Activated B cell treated with CpG ODN at 0.5 μM for 24 hours (primary cell): ENCODE measurements at places on chromosomes 11 and 22. TPM values are rescaled to one million over a fixed set of nuclear protein-coding genes. Genes with fewer than 3 reads are reported as not detected.

DNA sequence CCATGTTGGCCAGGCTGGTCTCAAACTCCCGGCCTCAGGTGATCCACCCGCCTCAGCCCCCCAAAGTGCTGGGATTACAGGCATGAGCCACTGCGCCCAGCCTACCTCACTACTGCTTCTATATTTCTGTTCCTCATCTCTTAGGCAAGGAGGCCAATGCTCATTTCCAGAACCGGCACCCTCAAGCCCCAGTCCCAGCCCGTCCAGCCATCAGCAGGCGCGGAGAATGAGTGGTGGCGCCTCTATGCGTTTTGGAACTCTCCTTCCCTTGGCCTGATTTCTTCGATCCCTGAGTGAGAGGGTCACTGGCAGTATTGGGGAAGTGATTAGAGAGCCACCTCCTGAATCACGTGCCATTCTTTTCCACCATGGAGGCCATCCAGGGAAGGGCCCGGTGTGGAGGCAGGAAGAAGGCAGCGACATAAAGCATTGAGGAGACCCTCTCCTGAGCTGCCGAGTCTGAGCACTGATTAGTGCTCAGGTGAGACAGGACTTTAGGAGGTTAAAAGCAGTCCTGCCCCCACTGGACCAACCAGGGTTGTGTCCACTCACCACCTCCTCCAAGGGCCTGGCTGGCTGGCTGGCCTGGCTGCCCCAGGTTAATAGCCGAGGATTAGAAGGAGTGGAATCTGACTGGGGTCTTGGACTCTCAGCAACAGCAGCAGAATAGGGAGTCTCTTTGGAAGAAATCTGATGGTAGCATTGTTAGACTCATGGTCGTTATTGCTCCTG is 8.7 kb downstream of the GRIK4 start:
- DNase-seq, result no peak

DNA sequence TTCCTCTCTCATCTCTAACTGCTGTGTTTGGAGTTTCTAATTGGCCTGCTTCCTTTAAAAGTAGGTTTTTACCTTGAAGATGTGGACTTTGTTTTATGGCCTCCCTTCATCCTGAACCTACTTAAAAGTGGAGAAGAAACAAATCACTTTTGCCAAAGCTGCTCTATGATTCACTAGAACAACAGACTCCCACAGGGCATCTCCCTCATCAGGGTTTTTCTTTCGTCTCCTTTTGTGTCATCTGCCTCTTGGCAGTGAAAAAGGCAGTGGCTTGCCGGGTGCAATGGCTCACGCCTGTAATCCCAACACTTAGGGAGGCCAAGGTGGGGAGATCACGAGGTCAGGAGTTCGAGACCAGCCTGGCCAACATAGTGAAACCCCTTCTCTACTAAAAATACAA is 186.6 kb upstream of the MTNR1B start:
- no peak for DNase-seq

DNA sequence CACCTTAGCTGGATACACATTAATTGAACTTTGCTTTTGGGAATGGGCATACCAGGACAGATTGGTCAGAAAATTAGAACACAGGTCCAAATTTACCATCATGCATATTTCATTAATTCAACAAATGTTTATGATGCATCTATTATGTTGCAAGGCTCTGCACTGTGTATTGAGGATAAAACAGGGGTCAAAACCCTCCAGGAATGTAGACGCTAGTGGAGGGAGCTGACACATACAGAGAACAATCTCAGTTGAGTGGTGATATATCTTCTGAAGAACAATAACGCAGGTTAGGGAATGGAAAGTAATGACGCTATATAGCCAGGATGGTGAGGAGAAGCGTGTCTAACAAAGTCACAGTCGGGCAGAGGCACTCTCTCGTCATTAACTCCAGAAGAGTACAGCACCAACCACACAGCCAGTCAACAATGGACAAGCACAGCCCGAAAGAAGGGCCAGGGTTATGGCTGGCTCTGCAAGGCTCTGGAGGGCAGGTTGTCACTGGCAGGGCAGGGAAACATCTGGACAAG is 3.8 kb downstream of the FLI1 start:
- no peak for DNase-seq

GRCh38 chr22:42492323-42492690 is 27.3 kb downstream of the RRP7A start:
- DNase-seq, result no peak

- no peak for DNase-seq
These were observed 7.9 kb downstream of the CSRP3 start for GRCh38 chr11:19193916-19194315.

- DNase-seq, result no peak
These were observed 786 bp downstream of the CAPN1 start for GRCh38 chr11:65182258-65183170.

DNA sequence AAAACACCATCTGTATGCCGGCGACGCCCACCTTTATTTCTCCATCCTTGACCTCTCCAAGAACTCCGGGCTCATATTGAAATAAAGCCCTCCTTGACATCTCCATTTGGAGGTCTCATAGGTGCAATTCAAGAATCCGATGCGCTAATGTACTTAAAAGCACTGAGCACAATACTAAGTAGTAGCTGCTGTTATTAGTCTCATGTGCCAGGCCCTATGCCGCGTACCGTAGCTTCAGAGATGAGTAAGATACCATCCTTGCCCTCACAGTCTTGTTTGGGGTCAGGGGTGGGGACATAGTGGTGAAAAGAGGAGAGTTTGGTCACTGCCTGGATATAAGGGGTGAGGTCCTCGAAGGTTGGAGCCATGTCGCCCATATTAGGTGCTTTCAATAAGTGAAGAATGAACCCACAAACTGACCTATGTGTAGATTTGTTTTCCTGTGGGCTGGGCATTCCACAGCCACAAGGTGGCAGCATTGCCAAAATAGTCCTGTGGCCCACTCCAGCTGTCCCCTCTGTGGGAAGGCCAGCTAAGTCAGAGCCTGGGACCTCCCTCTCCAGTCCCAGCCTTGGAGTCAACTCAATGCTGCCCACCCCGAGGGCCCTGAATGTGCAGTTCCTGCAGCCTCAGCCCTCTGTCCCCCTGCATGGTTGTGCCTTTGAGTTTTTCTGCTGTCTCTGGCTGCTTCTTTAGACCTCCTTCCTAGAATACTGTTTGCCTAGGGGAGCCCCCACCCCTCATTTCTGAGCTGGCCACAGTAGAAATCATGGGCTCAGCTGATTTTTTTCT is 6.5 kb downstream of the DCPS start:
- DNase-seq, result peak; percentile 35

DNA sequence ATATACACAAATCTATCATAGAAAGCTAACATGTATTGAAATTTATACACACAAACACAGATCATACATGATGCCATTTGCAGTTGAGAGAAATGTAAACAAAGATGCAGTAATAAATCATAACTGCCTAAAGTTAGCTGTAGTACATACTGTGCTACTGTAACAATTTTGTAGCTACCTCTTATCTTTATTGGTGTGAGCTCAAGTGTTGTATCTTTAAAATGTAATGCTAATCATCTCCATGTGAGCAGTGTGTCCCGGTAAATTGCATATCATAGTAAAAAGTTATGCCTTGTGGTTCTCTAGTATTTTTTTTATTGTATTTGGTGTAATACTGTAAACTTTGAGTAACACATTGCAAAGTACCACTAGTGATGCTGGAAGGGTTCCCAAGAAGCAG is 16.8 kb upstream of the PITPNB start:
- no peak for DNase-seq

DNA sequence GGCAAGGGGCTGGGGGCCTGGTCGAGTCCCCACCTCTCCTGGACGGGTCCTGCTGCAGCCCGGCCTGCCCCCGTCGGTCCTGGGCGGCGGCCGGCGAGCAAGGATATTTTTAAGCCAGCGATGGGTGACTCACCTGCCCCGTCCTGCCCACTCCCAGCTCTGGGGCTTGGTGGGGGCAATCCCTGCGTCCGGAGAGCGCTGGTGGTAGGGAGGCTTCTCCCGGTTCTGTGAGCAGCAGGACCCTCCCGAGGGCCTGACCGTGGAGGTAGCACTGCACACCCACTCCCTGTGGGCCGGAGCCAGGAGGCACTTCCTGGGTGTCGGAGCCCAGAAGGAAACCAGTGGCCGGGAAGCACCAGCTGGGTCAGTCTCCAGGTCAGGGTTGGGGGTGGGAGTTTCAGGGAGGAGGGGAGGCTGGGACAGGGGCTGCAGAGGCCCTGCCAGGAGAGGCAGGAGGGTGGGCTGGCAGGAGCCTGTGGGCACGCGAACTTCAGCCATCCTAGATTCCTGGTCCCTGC is 467 bp downstream of the EPS8L2 start:
- no peak for DNase-seq

- DNase-seq, result peak; percentile 50
These were observed 78.9 kb downstream of the FLI1 start for GRCh38 chr11:128772814-128773213.

GRCh38 chr11:84865257-84865656 is 761.9 kb downstream of the DLG2 start:
- no peak for DNase-seq

- no peak for DNase-seq
These were observed 234.3 kb upstream of the TENM4 start for GRCh38 chr11:79675081-79675480.

- no peak for DNase-seq
These were observed 1.9 kb upstream of the KDM2A start for GRCh38 chr11:67117176-67117575.

- no peak for DNase-seq
These were observed 56.6 kb downstream of the LMO2 start for GRCh38 chr11:33835143-33835878.

- peak; percentile 64 for DNase-seq
These were observed 4.3 kb upstream of the AMPD3 start for GRCh38 chr11:10450462-10451425.

- no peak for DNase-seq
These were observed 615 bp downstream of the POLD4 start for GRCh38 chr11:67352546-67353316.

- no peak for DNase-seq
These were observed 35.1 kb upstream of the WNT11 start for GRCh38 chr11:76241243-76242000.

DNA sequence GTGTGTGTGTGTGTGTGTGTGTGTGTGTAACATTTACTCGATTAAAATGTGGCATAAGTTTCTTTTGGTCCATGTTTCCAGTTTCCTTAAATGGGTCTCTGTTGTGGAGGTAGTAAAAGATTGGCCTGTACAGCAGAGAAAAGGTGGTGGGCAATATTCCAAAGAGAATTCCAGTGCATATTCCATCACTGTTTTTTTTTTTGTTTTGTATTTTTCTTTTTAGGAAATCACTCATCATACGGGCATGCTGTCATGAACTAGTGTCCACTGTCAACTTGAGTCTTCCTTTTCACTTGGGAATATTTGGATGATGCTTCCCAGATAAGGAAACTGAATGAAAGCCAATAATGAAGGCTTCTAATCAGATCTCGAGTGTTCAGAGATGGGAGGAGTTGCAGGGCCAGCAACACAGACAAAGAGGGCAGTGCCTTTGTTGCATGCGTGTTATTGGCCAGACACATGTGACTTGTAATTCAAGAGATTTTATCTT is 95.2 kb upstream of the PDGFD start:
- DNase-seq, result no peak

DNA sequence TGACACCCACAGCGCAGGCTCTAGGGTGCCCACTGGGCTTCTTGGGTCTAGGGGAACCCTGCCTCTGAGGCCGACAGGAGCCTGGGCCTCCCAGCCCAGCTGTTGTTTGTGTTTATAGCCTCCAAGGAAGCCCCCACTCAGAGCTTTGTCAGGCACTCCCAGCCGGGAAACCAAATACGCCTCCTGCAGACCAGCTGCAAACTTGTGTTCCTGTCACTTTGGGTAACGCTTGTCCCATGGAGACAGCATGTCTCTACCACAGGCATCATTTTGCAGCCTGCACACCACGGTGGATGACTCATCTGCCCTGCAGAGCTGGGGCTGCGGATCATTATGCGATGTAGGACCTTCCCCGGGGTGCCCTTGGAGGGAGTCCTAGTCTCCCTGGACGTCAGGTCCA is 40.6 kb upstream of the CRYBB3 start:
- DNase-seq, result no peak

DNA sequence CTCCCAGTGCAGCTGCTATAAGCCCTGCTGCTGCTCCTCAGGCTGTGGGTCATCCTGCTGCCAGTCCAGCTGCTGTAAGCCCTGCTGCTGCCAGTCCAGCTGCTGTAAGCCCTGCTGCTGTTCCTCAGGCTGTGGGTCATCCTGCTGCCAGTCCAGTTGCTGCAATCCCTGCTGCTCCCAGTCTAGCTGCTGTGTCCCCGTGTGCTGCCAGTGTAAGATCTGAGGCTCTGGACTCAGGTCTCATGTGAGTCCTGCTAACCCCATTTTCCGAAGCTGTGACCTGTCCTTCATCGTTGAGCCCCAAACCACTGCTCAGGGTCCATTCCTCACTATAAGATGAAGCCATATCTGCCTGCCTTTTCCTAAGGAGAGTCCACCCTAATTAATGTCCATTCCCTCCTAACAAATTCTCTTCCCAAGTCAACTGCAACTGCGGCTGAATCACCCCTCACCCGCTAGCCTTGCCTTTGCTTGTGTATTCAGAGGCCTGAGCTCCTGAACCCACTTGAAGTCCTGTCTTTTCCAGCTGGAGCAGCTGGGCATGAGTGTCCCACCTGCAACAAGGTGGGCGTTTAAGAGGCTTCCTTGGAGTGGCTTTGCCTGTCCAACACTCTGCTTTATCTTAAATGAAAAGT is 626 bp downstream of the KRTAP5-7 start:
- DNase-seq, result no peak

DNA sequence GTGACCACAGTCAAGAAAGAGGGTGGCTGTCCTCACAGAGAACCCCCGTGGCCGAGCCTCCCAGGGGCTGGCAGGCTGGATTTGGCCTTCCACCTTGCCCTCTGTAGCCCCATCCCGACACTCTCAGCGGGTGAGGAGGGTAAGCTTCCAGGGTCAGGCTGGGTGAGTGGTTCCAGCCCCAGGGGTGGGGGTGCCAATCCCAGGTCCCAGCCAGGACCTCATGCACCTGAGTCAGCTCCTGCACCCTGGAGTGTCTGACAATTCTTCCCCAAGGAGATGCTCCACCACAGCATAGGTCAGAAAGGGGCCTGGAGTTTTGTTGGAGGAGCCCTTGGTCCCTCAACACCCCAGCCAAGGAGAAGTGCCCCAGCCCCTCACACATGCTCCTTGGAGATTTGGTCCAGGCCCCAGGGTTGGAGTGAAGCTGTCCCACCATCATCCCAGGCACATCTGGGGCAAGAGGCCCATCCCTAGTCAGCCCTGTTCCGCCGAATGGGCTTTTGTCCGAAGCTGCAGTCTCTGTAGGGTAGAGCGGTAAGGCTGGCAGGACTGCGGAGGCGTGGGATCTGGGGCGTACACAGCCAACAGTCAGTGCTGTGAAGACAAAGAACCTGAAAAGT is 8.4 kb downstream of the LINC01488 start:
- DNase-seq, result no peak

DNA sequence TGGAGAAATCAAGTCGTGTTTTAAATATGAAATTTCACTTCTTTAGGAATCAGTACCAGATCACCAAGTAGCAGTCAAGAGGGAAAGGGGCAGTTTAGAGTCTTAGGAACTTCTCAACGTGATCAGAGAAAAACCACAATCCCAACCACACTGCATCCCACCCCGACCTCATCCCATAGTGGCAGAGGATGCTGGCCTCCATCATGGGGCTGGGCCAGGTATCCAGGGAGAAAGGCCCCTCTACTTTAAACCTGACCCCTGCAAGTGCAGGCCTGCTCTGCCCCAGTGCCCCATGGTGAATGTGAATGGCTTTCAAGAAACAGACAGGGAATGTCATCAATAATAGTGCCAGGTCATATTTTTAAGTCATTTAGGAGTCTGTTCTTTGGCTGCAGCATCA is 12.1 kb downstream of the CHST1 start:
- DNase-seq, result no peak

TALDO1 gene
- 194 and 244 TPM in 2 replicates for total RNA-seq

SNX19 gene
- 53.7 and 60.4 TPM in 2 replicates for total RNA-seq

DKK3 gene
- total RNA-seq, result 0.12 TPM in 1 of 2 replicates, not detected in the other

MPEG1 gene
- total RNA-seq, result 145 and 154 TPM in 2 replicates

OTOG gene
- total RNA-seq, result not detected in 2 replicates

CNIH2 gene
- total RNA-seq, result 0.93 and 1.0 TPM in 2 replicates

SSTR3 gene
- total RNA-seq, result 1.7 and 1.8 TPM in 2 replicates

FAM227A gene
- total RNA-seq, result 0.20 and 0.66 TPM in 2 replicates
